ENCODE measurements at places on chromosomes 7 and 10. TPM values are rescaled to one million over a fixed set of nuclear protein-coding genes. Genes with fewer than 3 reads are reported as not detected.

DNA sequence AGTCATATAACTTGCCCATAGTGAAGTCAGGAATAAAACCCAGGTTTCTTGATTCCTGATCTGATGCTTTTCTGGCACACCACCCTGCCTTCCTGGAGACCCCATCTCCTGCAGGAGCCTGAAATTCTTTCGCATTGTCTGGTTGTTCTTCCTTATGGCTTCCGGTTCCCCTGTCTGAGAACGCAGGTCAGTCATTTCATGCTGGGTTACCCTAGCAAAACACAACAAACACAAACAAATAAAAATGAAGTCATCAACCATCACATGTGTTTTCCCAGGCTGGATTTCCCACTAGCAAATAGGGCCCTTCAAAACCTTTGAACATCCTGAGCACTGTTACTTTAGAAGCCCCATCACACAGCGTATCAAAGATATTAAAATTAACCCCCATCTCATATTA lies 569.6 kb downstream of the LRMDA start:
- no peaks in the 10 kb centered on the region for H3K4me1 ChIP-seq
- no peaks in the 10 kb centered on the region for H3K27me3 ChIP-seq
- no peak for DNase-seq
- H3K27ac ChIP-seq: no peak overlapping the region
- no peak overlapping the region for H3K4me3 ChIP-seq

- peaks cover 64% of the 10 kb centered on the region for H3K27me3 ChIP-seq
- H3K4me3 ChIP-seq: no peak overlapping the region
- H3K36me3 ChIP-seq: no peaks in the 10 kb centered on the region
- DNase-seq: no peak
- no peak overlapping the region for H3K27ac ChIP-seq
Observed at GRCh38 chr10:130711072-130711471, 574.9 kb downstream of the GLRX3 start.

GRCh38 chr10:98055841-98056516 lies 25.6 kb upstream of the CRTAC1 start:
- H3K36me3 ChIP-seq: no peaks in the 10 kb centered on the region
- H3K27ac ChIP-seq: no peak overlapping the region
- peaks cover 64% of the 10 kb centered on the region for H3K27me3 ChIP-seq
- no peaks in the 10 kb centered on the region for H3K4me1 ChIP-seq
- no peak overlapping the region for H3K4me3 ChIP-seq
- no peak for DNase-seq

DNA sequence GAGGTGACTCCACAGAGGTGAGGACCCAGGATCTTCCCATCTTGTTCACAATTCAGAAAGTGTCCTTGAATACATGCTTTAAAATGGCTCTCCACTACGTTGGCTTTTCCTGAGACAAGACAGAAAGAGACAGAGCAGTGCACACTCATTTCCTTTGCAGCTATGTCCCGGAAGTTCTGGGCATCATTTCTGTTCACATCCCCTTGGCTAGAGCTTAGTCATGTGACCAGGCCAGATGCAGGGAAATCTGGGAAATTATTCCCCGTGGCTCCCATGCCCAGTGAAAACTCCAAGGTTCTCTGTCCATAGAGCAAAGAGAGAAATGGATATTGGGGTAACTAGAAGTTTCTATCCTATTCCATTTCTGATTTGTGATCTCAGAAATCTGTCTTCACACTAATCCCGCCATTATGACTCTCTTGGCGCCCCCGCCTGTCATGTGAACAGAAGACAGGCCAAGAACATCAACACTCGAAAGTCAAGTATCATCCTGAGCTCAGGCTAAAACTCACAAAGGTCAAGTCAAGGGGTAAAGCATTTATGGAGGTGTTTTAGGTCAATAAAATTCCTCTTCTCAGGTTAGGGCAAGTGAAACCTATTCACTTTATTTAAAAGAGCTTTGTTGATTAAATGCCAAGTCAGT lies 251.4 kb upstream of the HABP2 start:
- H3K27ac ChIP-seq: no peak overlapping the region
- H3K36me3 ChIP-seq: no peaks in the 10 kb centered on the region
- DNase-seq: no peak
- no peaks in the 10 kb centered on the region for H3K4me1 ChIP-seq

- no peaks in the 10 kb centered on the region for H3K36me3 ChIP-seq
- no peaks in the 10 kb centered on the region for H3K27me3 ChIP-seq
- no peak overlapping the region for H3K27ac ChIP-seq
- no peaks in the 10 kb centered on the region for H3K4me1 ChIP-seq
- no peak for DNase-seq
Observed at GRCh38 chr7:125547505-125547904, 617.9 kb upstream of the POT1 start.

- H3K27me3 ChIP-seq: no peaks in the 10 kb centered on the region
- H3K36me3 ChIP-seq: no peaks in the 10 kb centered on the region
- no peak overlapping the region for H3K4me3 ChIP-seq
- no peak overlapping the region for H3K27ac ChIP-seq
Observed at GRCh38 chr10:72834183-72834825, 59.2 kb upstream of the OIT3 start.

EPHB6 gene
- 4.4 TPM for total RNA-seq

GRCh38 chr10:102674566-102674965 lies 30.3 kb downstream of the TRIM8 start:
- H3K27ac ChIP-seq: peak overlapping the region; percentile 93
- peaks cover 100% of the 10 kb centered on the region for H3K4me1 ChIP-seq
- peak overlapping the region; percentile 53 for H3K4me3 ChIP-seq

DNA sequence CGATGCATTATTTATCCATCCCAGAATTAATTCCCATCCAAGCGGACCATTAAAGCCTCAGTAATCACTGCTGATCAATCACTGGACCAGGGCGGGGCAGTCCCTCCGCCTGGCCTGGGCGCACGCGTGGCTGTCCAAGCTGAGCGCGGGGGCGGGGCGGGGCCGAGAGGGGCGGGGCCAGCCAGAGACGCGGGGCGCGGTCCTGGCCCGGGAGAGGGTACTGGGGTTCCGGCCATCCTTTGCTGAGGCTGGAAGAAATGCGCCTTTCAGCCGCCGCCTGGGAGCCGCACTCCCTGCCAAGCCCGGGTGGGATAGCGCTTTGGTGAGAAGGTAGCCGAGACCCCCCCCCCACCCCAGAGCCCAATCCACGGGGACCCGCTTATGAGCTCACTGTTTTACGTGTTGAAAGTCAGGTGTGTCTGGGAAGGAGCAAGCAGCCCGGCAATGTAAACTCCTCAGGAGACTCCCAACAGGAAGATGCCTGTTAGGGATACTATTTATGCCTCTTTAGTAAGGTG lies at the start of gene ARHGAP22:
ARHGAP22 (minus strand) TSS at position 83 of the 518 bp plus-strand sequence. CDS start 277 bp downstream, outside the sequence.
- no peaks in the 10 kb centered on the region for H3K36me3 ChIP-seq
- DNase-seq: peak; percentile 75
- H3K4me3 ChIP-seq: peak within 1 kb of the TSS; percentile 71
- H3K27ac ChIP-seq: peak within 1 kb of the TSS; percentile 65
- H3K27me3 ChIP-seq: peaks cover 31% of the 10 kb centered on the region
- peaks cover 46% of the 10 kb centered on the region for H3K4me1 ChIP-seq

OR2A1 gene
- not detected for total RNA-seq

DNA sequence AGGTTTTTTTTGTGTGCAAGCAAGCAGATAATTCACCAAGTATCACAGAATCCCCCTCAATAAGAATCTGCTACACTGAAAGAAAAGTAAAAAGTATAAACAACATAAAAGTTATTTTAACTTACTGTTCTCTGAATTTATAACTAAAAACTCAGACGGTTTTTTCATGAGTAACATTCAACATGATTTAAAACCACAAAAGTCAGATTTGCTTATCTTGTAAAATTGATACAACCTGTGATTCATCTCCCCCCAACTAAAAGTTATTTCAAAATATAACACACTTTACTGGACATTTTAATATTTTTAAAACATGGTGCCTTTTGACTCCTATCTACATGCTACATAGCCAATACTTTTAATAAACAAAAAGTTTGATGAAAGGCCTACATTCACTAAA lies 32.8 kb downstream of the TSPAN12 start:
- H3K4me1 ChIP-seq: peaks cover 13% of the 10 kb centered on the region
- H3K4me3 ChIP-seq: no peak overlapping the region
- H3K27me3 ChIP-seq: no peaks in the 10 kb centered on the region
- no peak overlapping the region for H3K27ac ChIP-seq

PNLIP gene
- total RNA-seq: not detected

GPR85 gene
- total RNA-seq: 0.69 TPM

DNA sequence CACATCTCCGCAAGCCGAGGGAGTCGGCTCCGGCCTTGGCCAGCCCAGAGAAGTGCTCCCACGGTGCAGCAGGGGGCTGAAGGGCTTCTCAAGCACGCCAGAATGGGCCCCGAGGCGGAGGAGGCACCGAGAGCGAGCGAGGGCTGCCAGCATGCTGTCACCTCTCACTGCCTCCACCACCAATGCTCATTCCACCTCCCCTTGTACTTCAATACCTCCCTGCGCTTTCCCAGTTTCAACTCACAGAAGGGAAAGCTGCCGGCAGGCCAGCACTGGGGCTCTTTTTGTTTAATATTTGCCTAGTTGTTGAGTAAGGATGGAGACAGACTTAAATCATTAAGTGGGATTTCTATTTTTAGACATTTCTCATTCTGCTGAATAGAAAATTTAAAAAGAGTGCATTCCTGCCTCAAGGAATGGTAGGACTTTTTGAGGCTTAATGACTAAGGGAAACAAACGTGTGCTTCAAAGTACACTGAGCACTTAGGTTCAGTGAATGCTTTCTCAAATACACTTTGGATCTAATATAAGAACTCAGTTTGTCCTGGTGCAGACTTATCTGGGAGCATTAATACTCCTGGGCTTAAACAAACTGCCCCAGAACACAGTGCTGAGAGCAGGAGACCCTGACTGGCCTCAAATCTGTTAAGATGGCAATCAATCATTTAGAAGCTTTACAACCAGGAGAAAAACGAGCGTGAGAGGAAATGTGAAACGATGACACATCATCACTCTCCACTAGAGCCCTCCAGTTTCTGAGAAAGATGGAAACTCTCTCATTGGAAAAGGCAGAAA lies 131.2 kb downstream of the RALA start:
- H3K4me1 ChIP-seq: peaks cover 12% of the 10 kb centered on the region
- no peaks in the 10 kb centered on the region for H3K27me3 ChIP-seq
- no peak overlapping the region for H3K4me3 ChIP-seq
- no peaks in the 10 kb centered on the region for H3K36me3 ChIP-seq
- DNase-seq: no peak

BICC1 gene
- total RNA-seq: 5.7 TPM

NKX6-2 gene
- not detected for total RNA-seq

SRGN gene
- 37.2 TPM for total RNA-seq

VIPR2 gene
- 17.5 TPM for total RNA-seq

GTF2IRD1 gene
- total RNA-seq: 15.8 TPM

DNA sequence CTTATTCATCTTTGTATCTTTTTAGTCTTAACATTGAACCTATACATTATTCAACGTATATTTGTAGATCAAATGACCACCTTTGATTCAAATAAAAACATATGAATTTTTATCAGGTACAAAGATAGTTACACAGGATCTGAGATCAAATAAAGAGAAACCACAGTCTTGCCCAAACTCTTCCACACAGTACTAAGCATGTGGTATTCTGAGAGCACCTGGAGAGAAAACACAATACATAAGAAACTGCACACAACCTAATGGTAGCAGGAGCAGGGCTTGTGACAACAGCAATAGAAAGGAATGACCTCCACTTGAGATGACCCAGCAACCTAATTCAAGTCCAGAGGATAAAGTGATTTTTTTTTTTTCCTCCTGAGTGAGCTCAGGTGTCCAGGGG lies 6.5 kb upstream of the WASL start:
- H3K4me3 ChIP-seq: no peak overlapping the region
- no peaks in the 10 kb centered on the region for H3K27me3 ChIP-seq
- H3K27ac ChIP-seq: no peak overlapping the region
- no peaks in the 10 kb centered on the region for H3K36me3 ChIP-seq
- DNase-seq: no peak

GRCh38 chr10:100766693-100767421 lies 21.5 kb downstream of the PAX2 start:
- no peaks in the 10 kb centered on the region for H3K36me3 ChIP-seq
- H3K4me1 ChIP-seq: no peaks in the 10 kb centered on the region
- no peak overlapping the region for H3K4me3 ChIP-seq

GRCh38 chr7:143415742-143416397 lies 7.2 kb upstream of the EPHA1 start:
- no peak overlapping the region for H3K27ac ChIP-seq
- peaks cover 8% of the 10 kb centered on the region for H3K4me1 ChIP-seq
- H3K4me3 ChIP-seq: no peak overlapping the region
- H3K36me3 ChIP-seq: no peaks in the 10 kb centered on the region

DNA sequence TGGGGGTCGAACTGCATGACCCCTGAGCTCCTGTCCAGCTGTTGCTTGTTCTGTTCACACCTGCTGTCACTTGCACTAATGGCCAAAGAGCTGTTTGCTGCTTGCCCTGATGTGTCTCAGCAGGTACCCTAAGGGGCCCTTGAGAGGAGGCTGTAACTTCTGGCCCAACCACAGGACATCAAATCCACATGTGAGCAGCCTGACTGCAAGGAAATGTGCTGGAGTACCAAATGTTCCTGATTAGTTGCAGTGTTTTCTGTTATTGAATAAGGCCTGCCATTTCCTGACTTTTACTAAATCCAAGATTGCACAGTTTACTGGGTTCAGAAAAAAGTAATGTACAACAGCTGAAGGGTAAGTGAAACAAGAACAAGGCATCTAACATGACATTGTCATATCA lies 91.7 kb upstream of the IL6 start:
- no peak overlapping the region for H3K27ac ChIP-seq
- H3K4me3 ChIP-seq: no peak overlapping the region
- no peaks in the 10 kb centered on the region for H3K36me3 ChIP-seq
- no peak for DNase-seq
- H3K27me3 ChIP-seq: no peaks in the 10 kb centered on the region

GRCh38 chr7:19062216-19062615 lies 55.2 kb downstream of the TWIST1 start:
- no peaks in the 10 kb centered on the region for H3K36me3 ChIP-seq
- no peaks in the 10 kb centered on the region for H3K4me1 ChIP-seq
- H3K4me3 ChIP-seq: no peak overlapping the region
- H3K27ac ChIP-seq: no peak overlapping the region

- no peak for DNase-seq
- H3K4me1 ChIP-seq: peaks cover 73% of the 10 kb centered on the region
- H3K36me3 ChIP-seq: no peaks in the 10 kb centered on the region
- H3K27ac ChIP-seq: peak overlapping the region; percentile 97
Observed at GRCh38 chr10:93437946-93438612, 44.1 kb downstream of the MYOF start.

- no peaks in the 10 kb centered on the region for H3K27me3 ChIP-seq
- no peaks in the 10 kb centered on the region for H3K4me1 ChIP-seq
- H3K4me3 ChIP-seq: no peak overlapping the region
- DNase-seq: no peak
Observed at GRCh38 chr7:18831419-18831818, 286.0 kb downstream of the TWIST1 start.

DNA sequence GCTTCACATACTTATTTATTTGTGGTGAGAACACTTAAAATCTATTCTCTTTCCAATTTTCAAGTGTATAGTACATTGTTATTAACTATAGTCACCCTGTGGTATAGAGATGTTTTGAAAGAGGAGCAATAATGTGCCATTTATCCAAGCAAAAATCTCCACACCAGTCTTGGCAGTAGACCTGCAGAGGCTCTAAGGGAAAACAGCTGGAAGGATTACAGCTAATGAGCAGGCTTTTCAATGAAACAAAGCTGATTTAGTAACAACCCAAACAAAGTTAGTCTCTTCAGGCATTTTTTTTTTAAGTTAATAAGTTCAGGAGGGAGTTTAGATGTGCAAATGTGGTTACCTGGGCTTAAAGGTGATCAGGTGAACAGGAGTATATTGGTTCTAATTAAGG lies 101.9 kb downstream of the EVX1 start:
- H3K4me1 ChIP-seq: no peaks in the 10 kb centered on the region
- peaks cover 56% of the 10 kb centered on the region for H3K27me3 ChIP-seq
- H3K4me3 ChIP-seq: no peak overlapping the region
- no peak for DNase-seq
- H3K36me3 ChIP-seq: no peaks in the 10 kb centered on the region
